Activated T-helper 2 cell treated with anti-CD3 and anti-CD28 coated beads, Interferon-gamma antibody, Interleukin-2, Interleukin-4, amounts not matched to agents 10 μg/mL and 5 μg/mL and 100 μg/mL, durations not matched to agents 14 hours and 24 hours and 36 hours (primary cell): ENCODE measurements at places on chromosomes 1 and 21. TPM values are rescaled to one million over a fixed set of nuclear protein-coding genes. Genes with fewer than 3 reads are reported as not detected.

DNA sequence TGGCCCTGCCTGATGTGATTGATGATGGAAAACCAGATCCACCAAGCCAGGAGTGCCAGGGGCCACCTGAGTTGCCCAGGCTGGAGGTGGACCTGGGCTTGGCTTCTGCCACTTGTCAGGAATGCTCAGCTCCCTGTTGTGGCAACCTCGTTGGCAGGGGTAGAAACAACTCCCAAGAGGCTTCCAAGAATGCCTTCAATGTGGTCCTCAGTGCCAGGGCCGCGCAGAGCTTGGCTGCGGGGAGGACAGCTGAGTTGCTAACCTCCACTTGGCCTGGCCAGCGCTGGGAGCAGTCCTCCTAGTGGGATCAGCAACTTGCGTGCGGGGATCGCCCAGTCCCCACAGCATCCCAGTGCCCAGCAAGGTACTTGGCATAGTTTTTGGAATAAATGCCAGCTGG lies 9.0 kb downstream of the MYOM3 start:
- DNase-seq: no peak

DNA sequence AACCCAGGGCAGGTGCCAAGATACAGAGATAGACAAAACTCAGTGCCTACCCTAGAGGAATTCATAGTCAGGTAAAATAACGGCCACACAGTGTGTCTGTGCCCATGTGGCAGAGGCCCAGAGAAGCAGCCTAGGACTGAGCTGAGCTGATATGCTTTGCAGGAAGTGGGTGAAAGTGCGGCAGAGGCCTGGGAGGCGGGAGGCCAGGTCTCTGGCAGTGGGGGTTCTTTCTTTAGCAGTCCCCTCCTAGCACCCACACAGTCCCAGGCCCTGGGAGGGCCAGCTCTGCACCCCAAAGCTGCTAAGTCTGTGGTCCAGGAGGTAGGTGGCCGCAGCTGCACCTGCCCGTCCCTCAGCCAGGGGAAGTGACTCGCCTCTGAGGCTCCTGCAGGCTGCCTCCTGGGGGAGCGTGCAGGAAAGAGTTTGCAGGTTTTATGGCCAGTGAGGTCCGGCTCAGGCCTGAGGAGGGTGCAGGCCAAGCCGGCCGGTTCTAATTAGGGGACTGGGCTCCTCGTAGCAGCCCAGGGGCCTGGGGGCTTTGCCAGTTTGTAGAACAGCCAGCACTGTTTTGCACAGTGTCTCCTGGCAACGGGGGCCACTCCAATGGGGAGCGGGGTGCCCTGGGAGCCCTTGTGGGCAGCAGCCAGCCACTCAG lies 107.9 kb downstream of the SPSB1 start:
- no peak for DNase-seq

Gene ASCL5
- total RNA-seq: not detected in 2 replicates

Gene KRTAP19-3
- total RNA-seq: not detected in 2 replicates

GRCh38 chr1:100799548-100799947 lies 80.0 kb downstream of the VCAM1 start:
- no peak for DNase-seq

DNA sequence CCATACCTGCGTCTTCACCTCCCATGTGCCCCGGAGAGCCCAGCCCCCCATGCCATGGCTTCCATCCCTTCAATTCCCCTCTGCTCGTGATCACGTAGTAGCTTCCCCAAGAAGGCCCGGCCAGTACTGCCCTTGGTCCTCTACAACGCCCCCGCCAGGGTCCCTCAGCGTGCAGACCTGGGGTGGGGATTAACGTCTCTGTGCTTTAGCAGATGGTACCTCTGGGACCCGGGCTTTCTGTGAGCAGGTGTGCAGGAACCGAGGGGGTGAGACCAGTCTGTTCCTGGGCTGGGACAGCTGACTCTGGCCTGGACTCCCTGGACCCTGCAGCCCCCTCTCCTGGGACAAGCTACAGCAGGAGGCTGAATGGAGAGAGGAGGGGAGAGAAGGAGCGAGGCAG lies 1.2 kb downstream of the PLCH2 start:
- DNase-seq: no peak
